ENCODE measurements at places on chromosomes 16 and 17.

DNA sequence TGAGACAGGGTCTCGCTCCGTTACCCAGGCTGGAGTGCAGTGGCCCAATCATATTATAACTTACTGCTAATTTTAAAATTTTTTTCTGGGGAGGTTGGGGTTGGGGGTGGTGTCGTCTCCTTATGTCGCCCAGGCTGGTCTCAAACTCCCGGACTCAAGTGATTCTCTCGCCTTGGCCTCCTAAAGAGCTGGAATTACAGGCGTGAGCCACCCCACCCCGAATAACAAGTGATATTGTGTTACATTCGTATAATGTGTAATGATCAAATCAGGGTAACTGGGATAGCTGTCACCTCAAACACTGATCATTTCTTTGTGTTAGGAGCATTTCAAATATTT lies 16.2 kb upstream of the KPNA2 start:
- no peak for DNase-seq

- DNase-seq, result no peak
Observed at GRCh38 chr16:57091975-57092785, at the start of gene CPNE2. TSS of gene CPNE2 (plus strand) at chr16:57092583. CDS start at chr16:57110743, 18,160 bp downstream.

GRCh38 chr17:4438162-4438944 lies 4.6 kb downstream of the SPNS3 start:
- DNase-seq, result no peak

DNA sequence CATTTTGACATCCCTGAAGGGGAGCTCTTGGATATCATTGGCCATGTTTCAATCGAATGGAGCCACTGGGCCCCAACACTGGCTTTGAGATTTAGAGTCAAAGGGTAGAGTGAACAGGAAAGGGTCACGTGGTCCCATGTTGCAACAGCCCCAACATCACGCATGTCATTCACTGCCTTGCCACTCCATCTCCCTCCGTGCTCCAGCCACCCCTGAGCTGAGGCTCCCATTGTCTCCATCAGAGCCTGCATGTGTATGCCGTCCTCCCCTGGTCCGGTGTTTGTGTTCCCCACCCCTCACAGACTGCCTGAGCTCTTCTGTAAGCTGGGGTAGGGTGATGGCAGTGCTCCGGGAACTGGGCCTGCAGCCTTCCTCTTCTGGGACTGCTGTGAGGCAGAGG lies 12.1 kb downstream of the NFE2L1 start:
- no peak for DNase-seq

GRCh38 chr16:15644267-15644961 lies 1.5 kb upstream of the MARF1 start:
- DNase-seq, result no peak

DNA sequence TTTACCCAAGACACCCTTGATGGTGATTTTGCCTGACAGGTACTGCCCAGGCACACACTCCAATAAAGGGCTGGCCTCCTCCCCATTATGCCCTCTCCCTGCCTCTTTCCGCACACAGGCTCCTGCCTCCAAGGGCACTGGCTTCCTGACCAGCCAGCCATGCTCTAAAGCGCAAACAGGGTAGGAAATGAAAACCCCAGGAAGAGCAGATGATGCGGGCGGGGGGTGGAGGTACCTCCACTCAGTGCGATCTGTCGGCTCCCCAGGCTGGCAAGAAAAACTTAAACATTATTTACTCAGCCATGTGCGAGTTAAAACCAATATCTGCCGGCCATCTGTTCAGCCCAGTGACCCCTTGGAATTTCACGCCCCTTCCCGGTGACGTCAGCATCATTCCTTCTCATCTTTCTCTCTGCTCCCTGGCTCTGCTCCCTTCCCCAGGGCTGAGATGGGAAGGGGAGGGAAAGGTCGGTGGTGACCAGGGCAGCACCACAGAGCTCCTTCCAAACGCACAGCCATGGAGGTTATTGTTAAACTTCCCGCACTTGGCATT lies 262.5 kb downstream of the CBLN1 start:
- no peak for DNase-seq

DNA sequence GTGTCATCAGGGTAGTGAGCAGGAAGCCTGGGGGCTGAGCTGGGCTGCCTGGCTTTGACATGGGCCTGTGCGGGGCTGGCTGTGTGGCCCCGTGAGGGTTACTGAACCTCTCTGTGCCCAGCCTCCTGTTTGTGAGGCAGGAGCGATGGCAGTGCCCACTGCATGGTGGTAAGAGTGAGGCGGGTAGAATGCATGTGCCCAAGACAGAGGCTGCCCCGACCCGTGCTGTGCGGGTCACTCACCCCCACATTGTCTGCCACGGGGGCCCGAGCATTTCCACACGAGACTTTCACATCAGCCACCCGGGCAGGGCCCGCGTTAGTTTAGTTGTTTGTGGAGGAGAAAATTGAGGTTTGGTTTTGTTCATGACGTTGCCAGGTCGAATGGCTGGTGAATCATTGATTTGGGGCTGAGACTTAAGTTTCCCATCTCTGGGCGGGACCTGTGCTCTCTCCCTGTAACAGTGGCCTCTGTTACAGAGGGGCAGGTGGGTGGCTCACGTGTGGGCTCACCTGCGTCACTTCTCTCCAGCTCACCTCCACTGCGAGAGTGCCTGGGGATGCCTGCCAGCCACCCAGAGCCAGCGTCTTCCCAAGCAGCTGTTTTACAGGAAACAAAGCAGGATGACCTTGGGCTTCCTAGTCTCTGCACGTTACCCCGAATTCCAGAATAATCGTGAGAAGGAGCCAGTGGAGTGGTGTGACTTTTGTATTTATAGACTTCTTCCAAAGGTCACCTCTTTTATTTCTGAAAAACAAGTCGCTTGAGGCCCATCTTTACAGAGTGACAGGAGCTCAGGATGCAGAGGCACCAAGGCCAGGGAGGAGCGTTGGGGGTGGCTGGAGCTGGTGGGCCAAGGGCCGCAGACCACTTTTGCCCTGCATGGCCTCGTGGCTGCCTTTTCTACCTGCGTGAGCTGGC lies 150.6 kb downstream of the RPTOR start:
- no peak for DNase-seq

DNA sequence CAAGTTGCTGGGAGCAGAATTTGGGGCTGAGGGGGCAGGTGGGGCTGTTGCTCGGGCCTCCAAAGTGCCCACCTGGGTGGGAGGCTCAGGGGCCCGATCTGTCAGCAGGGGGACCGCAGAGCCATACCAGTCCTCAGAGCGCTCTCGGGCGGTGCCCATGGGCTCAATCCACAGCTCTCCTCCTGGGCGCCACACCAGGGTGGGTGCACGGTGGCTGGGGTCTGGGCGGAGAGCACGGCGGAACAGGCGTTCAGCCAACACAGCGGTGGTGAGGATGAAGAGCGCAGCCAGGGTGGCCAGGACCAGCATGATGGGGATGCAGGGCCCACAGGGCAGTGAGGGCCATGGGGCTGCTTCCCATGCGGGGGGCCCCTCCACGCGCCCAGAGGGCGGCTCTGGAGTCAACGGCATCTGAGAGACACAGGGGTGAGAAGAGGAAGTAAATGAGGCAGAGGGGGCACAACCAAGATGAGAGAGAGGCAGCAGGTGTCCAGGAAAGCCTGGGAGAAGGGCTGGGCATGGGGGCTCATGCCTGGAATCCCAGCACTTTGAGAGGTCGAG lies 1.2 kb downstream of the C16orf54 start:
- no peak for DNase-seq

GRCh38 chr17:17015230-17015629 lies 27.0 kb upstream of the MPRIP start:
- DNase-seq, result no peak

GRCh38 chr17:3812771-3813170 lies 11.8 kb upstream of the ITGAE start:
- DNase-seq, result no peak

DNA sequence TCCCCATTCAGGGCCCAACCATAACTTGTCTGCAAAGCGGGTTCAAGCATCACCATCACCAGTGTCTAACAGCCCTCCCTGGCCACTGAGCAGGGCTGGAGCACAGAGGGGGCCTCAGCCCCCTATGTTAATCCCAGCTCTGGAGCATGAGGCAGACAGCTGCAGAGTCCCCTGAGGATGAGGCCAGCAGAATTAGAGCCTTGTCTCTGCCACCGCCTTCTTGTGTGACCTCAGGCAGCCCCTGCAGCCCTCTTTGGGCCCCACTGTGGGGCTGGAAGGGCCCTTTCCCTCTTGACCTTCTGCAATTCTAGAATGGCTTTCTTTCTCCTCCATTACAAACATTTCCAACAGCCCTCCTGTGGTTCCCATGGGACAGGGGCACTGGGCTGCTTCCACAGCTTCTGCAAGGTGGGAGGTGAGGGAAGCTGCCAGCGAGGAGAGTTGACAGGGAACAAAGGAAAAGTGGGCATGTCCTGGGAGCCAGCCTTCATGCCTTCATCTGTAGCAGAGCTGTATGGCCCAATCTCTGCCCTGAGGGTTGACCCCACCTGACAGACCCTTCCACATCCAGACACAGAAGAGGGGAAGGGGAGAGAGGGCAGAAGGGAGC lies 65.7 kb downstream of the TMEM132E start:
- no peak for DNase-seq

DNA sequence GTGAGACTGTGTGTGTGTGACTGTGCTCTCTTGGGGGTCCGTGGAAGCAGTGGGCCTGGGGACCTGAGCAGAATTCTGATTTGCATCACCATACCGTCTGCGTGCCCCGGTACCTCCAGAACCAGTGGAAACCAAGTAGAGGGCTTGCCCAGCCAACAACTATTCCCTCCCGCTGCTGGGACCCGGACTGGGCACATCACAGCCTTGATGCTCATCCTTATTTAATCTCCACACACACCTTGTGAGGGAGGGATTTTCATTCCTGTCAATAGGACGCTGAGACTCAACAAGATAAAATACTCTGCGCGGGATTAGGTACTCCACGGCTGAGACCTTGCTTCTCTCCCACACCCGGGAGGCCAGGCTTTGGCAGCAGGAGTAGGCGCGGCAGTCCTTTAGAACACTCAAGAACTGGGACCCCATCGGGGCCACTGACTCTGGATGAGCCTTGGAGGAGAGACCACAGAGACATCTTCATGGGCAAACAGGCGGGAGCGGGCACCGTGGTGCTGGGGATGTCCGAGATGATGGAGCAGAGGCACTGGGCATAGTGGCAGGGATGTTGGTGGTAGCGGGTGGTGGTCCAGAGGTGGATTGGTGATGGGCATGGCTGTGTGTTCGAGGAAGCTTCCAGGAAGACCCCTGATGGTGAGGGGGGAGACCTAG lies 208.0 kb downstream of the NTN1 start:
- no peak for DNase-seq

All from stimulated activated CD4-positive, alpha-beta T cell treated with anti-CD3 and anti-CD28 coated beads, Interleukin-4, amount 100 ng/mL, for 4 hours (primary cell).